ENCODE measurements at places on chromosomes 11 and 22.

DNA sequence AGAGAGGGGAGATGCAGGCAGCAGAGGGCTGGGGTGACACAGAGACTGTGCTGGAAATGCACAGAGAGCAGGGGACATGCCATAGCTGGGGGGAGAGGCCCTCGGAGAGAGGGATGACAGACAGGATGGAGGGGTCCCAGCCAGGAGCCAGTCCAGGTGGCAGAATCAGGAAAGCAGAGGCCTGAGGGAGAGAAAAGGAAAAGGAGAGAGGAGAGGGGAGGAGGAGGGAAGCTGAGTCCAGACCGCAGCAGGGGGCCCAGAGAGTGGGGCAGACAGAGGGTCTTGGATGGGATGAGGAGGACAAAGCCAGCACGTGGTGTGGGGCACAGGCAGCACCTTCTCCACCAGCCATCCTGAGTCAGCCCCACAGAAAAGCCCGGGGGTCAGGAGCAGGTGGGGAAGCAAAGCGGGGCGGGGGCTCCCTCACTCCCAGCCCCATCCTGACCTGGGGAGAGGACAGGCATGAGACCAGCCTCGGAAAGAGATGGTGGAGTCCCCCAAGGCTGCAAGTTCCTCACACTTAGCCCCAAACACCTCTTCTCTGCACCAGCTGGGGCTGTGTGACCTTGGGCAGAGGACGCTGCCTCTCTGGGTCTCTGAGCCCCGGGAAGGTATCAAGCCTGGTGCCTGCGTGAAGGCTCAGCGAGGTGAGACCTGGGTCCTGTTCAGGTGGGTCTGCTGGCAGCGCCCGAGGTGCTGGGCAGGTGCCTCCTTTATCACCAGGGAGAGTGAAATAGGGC is 48.0 kb downstream of the IGLL1 start:
- DNase-seq: no peak

GRCh38 chr11:6129011-6129410 is 21.5 kb downstream of the OR56B4 start:
- no peak for DNase-seq

DNA sequence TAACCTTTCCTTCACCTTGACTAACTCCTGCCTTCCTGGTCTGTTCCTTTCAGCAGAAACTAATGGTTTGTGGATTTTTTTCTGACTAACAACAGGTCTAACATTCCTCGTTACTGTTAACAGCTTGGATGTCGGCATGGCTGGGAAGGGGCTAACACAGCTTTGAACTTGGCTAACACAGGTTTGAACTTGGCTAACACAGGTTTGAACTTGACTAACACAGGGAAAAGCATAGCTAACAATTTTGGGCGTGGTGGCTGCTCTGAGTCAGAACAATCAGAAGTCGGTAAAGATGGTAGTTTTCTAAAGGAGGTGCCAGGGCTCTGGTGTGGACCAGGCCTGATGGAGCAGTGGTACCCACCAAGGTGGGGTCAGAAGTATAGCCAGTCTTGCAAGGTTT is 16.1 kb downstream of the MIAT start:
- no peak for DNase-seq

DNA sequence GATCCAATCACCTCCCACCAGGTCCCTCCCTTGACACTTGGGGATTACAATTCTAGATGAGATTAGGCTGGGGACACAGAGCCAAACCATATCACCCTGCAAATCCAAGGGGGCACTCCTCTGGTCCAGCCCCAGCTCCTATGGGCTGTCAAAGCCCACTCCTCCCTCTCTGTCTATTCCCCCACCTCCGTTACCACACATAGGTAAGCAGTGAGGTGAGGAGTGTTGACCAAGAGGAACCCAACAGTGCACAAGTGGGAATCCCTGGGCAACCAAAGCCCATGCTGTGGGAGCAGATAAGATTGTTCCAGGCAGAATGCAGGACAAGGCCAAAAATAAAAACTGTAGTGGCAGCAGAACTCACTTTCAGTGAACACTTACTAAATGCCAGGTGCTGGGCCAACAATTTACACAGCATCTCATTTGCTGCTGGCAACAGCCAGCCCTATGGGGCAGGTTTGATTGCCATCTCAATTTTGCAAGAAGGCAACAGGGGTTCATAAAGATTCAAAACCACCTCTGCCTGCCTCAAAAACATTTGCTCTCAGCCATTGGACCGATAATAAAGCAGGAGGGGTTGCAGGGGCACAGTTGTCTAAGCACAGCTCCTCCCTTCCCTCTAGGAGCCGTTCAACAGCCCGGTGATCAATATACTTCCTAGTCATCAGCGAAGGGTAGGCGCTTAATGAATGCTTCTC is 8.9 kb downstream of the SDF2L1 start:
- no peak for DNase-seq

DNA sequence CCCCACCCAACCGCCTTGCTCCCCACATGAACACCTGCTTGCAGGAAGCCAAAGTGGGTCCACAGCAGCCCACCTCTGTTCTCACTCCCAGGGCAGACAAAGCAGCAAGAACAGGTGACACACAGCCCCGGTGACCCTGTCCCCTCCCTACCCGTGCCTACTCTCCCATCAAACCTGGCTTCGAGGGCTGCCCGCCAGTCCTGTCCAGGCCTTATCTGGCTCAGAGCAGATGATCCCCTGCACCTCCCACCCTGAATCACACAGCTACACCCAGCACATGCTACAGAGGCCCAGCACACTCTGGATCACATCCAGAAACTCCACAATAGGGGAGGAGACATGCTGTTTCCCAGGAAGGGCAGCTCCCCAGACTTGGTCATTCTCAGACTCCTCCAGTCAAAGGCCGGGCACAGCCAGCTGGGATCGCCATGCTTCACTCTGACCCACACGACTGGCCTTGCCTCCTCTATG is 6.2 kb upstream of the RGL4 start:
- DNase-seq: no peak

GRCh38 chr22:48042621-48043395 is 1280.4 kb downstream of the TBC1D22A start:
- no peak for DNase-seq

GRCh38 chr11:1832211-1832919 is 2.4 kb upstream of the SYT8 start:
- DNase-seq: no peak

DNA sequence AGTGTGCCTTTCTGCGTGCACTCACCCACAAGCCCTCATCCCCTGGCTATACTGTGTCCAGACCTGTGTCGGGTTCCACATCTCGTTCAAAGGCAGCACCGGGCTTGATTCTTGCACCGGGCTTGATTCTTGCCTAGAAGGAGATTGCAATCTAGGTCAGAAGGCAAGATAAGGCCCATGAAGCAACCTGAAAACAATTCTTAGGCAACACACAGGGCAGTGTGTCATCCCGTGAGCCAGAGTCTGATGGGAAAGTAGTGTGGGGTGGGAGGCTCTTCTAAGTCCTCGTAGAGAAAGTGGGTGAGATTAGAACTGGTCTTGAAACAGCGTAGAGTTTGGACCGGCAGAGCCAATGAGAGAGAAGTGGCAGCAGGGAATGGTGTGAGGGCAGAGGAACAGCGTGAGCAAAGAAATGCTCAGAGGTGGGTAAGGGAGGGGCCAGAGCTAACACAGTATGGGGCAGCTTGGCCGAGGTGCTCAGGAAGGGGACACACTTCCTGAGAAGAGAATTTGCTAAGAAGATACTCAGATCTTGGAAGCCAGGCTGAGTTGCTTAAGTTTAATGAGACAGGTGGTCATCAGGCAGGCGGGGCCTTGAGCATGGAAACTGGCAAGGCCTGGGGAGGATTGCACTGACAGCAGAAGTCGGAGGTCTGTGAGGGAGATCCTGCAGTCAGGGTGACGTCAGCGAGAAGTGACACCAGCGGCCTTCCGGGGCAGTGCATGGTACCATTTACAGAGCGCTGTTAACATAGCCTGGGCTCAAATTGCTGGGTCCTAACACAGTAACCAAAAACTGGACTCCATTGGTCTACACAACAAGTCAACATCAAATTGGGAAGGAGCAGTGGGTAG is 40.7 kb upstream of the DKK3 start:
- DNase-seq: no peak

- DNase-seq: no peak
These were observed 57.6 kb downstream of the KCNJ4 start for GRCh38 chr22:38397189-38398085.

DNA sequence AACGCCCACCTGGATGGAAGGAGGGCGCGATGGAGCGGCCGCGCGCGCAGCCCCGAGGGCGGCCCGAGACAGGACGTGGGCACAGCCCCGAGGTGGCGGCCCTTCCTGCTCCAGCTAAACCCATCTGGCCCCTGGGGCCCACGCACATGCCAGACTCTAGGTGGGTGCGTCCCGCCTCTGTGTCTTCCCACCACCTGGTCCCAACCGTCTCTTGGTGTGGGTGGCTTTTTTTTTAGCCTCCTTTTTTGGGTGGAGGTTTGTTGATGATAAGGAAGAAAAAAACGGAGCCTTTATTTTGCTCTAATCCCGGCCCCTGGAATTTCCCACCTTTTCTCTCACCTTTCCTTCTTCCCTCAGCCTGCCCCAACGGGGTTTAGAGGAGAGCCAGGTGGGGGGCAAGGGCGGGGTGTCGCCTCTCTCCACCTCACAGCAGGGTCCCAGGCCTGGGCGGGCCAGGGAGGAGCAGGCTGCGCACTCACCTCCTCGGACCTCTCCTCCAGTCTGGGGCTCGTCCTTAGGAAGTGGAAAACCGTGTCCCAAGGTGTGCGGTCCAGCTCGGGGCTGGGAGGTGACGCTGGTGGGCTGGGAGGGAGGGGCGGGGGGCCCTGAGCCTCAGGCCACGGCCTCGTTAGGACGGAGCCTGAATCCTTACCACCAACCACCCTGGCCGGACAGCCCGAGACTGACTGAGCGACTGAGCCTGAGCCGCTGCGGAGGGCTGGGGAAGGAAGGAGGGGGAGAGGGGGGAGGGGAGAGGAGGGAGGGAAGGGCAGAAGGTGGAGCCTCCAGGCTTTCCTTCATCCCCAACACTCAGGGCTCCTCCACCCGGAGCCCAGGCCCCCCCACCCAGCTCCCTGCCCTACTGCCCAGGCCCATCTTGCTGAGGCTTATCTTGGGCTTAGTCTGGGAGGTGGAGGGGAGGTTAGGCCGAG is at the start of gene SOX10:
TSS of gene SOX10 (minus strand) at position 696 of the 932 bp plus-strand sequence. CDS start 771 bp downstream, outside the sequence.
- no peak for DNase-seq
